HuH-7.5 (cell line): ENCODE measurements at places on chromosomes 3 and 15.

DNA sequence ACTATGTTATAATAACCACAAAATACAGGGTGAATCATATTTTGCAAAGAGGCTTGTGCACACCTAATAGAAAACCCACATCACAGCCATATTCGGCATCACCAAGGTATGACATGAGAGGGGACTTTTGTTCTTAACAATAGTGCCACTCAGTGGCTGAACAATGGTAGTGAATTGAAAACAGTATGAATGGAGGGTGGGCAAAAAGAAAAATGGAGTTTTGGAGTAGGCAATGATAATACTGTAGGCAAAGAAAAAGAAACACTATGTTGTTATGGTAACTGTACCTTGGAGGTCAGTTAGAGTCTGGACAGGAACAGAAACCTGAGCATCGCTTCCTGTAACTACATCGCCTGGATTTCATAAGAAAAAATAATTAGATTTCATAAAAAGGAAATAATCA is 348.6 kb downstream of the PLCL2 start:
- DNase-seq: peak; percentile 43

DNA sequence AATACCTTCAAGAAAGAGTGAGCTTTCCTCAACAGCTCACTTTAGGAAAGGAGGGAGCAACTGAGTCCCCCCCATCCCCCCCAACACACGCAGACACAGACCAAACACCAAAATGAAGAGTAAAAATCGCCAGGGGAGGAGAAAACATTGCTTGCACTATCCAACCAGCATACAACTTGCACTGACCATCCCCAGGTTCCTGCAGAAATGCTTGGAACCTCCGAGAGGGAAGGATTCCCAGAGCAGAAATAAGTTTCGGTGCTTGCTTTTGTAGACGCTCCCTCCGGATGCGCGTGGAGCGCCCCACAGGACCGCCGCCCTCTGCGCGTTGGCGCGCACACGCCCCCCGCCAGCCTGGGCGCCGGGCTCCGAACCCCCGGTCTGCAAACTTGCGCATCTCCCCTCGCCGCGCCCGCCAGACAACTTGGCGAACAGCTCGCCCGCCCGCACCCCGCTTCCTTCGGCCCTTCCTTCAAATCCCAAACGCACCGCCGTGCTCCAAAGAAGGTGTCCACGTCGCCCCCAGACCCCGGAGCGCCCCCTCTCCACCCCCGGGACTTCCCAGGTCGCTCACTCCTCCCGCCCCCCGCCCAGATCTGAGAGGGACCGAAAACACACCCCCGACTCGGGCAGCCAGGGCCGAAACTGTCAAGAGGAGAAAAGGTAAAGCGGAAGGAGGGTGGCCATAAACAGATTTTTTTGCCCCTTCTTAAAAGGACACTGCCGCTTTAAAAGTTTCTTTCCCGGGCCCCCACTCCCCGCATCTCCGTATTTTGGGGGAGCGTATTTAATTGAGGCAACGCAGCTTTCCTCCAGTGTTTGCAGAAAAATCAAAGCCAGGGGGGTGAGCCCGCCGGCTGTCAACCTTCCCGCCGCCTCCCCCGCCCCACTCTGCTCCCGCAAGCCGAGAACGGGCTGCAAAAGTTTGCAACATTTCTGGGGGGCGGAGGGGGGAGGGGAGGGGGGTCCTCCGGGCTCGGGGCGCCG is 859 bp downstream of the RORA start:
- DNase-seq: no peak

DNA sequence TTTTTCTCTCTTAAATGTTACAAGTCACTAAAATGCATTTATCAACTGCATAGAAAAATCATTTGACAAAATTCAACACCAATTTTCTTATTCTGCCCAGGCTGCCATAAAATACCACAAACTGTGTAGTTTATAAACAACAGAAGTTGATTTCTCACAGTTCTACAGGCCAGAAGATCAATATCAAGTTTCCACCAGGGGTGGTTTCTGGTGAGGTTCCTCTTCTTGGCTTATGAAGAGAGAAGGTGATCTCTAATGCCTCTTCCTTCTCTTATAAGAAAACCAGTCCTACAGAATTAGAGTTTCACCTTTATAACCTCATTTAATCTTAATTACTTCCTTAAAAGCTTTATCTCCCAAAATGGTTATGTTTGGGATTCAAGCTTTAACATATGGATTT is 10.9 kb upstream of the CD200R1L start:
- no peak for DNase-seq

GRCh38 chr3:113287803-113288648 is 76.7 kb downstream of the BOC start:
- peak; percentile 66 for DNase-seq

GRCh38 chr3:23590424-23591273 is 215.1 kb upstream of the UBE2E1 start:
- no peak for DNase-seq

GRCh38 chr15:57375827-57376695 is at the start of gene CGNL1:
Gene CGNL1, plus strand, starts transcription at chr15:57376505. Its CDS starts 61,495 bp downstream, at chr15:57438000.
- DNase-seq: peak; percentile 60

DNA sequence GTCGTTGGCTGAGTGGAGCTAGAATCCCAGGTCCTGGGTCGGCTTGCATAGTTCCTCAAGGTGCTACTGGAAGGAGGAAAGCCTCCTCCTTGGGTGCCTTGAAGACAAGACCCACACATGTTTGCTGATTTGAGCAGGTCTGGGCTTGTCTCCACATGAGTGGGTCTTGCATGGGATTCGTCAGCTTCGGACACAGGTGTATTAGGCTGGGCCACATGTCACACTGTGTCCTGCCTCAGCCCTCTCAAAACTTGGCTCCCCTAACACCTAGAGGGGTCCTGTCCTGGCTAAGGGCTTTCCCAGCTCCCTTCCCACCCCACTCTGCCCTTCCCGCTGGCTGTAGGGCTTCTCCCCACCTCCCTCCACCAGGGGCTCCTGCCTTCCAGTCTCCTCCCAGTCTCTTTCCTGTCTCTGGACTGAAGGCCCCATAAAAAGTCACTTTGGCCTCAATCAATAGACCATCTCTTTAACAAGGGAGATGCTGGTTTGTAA is 73.0 kb upstream of the ADPGK start:
- DNase-seq: no peak

DNA sequence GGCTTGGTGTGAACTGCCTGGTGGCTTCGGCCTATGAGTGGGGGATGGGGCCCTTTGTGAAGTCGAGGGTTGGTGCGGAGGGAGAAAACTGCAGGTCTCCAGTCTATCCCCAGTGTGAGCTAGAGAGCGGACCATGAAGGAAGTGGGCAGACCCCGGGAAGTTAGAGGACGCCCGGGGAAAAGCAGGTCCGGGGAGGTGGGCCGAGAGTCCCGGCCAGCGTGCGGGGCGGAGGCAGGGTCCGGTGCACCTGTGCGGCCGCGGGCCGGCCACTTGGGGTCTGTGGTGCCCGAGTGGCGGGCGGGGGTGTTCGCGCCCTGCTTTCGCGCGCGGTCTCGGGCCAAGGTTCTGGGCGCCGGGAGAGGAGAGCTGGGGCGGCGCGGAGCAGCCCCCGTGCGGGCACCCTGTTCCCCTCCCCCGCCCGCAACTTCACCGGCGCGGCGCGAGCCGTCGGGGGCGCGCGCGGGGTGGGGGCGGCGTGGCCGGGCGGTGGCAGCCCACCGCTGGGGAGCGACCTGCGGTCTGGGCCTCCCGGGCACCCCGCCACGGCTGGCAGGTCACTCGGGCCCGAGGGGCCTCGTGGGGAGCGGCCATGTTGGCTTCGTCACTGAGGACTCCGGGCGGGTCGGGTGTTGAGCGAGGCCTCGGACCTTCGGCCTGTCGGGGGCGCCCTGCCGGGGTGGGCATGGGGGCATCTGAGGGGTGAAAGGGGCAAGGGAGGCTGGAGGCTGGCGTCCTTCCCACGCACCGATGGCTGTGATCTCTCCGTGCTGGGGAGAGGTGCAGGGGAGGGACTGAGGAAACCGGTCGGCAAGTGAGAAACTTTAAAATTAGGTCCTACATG is 4.8 kb downstream of the UBE2E1 start:
- DNase-seq: peak; percentile 93

DNA sequence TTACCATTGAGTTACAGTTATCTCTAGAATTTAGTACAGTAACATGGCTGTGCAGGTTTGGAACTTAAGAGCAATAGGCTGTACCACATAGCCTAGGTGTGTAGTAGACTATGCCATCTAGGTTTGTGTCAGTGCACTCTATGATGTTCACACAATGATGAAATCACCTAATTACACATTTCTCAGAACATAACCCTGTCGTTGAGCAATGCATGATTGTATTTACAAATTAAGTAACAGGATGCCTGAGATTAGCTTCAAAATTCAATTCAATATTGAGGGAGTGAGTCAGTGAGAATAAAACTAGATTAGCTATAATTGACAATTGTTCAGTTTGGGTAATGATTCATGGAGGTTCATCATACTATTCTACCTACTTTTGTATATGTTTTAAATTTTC is 633.8 kb downstream of the IGSF11 start:
- DNase-seq: no peak

DNA sequence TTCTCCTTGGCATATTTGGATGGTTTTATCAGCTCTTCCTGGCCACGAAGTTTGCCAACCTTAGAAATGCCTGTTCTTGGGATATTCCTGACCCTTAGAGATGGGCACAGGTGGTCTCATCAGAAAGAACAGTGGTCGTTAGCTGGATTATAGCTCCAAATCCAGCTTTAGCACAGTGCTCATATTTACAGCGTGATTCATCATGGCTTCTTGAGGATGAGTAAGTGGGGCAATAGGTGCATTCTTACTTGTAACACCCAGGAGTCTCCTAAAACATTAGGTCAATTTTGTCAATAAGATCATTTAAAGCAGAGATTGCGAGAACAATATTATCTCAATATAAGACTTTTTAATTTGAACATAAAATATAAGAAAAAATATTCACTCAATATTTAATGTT is 191.9 kb downstream of the GABRB3 start:
- DNase-seq: no peak

DNA sequence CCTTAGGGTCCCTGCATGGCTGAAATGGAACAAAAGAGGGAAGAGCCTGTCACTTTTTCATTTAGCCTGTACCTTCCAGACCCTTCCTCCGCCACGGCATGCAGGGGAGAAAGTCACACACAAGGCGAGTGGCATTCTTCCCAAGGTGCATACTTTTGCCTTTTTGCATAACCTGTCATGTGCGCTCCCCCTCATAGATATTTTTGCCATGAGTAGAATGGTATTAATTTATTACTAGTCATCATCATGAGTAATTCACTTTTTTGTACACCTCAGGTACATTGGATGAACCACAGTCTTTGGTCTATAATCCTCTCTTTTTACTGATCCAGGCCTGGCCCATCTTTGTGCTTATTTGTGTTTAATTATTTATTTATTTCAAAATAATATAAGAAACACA is 8.9 kb upstream of the BUB1B start:
- DNase-seq: no peak

GRCh38 chr3:64224826-64225610 is at the start of gene PRICKLE2:
Gene PRICKLE2, minus strand, starts transcription at chr3:64225466. Its CDS starts 26,539 bp downstream, at chr3:64198927.
- no peak for DNase-seq
